ENCODE measurements at places on chromosomes 16 and 17.

- no peak for DNase-seq
Measured at GRCh38 chr17:63760771-63761539, 12.4 kb downstream of the CCDC47 start.

DNA sequence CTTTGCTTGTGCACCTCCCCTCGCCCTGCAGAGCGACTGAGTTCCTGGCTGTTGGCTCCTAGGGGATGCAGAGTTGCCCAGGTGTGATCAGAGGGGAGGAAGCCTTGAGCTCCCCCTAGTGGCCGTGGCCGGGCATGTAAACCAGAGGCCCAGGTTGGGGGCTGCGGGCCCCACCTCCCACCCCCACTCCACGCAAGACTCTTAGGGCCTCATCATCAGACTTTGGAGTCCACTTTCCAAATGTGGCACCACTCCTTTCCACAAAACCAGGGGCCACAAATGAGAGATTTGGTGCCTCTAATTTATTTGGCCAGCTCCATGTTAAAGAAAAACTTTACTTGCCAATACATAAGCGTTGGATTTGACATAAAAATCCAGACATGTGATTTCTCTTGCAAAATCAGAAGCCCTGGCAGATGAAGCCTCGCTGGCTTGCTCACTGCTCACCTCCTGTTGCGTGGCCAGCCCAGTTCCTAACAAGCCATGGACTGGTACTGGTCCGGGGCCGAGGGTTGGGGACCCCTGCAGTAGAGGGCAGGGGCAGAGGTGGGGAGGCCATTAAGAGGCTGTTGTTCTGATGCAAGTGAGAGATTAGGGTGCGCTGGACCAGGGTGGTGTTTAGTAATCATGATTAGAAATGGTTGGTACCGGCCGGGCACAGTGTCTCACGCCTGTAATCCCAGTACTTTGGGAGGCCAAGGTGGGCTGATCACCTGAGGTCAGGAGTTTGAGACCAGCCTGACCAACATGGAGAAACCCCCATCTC is 28.7 kb upstream of the GAS7 start:
- no peak for DNase-seq

DNA sequence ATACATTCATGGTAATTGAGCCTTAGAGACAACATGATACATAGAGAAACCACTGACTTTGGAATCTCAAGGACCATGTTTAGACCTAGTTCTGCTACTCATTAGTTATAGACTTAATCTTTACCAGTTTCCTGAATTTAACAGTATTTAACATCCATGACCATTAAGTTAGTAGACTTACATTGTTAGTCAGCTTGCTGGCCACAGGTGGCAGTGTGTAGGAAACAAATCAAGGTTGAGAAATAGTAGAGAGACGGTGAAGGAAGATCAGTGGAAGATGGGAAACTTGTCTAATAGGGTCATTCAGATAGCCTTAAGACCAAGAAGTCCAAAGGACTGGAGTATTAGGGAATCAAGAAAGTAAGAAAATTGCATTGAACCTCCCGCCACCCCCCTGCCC is 31.0 kb downstream of the OMG start:
- DNase-seq: peak; percentile 29

- no peak for DNase-seq
Measured at GRCh38 chr17:51128076-51128475, 7.4 kb upstream of the SPAG9 start.

DNA sequence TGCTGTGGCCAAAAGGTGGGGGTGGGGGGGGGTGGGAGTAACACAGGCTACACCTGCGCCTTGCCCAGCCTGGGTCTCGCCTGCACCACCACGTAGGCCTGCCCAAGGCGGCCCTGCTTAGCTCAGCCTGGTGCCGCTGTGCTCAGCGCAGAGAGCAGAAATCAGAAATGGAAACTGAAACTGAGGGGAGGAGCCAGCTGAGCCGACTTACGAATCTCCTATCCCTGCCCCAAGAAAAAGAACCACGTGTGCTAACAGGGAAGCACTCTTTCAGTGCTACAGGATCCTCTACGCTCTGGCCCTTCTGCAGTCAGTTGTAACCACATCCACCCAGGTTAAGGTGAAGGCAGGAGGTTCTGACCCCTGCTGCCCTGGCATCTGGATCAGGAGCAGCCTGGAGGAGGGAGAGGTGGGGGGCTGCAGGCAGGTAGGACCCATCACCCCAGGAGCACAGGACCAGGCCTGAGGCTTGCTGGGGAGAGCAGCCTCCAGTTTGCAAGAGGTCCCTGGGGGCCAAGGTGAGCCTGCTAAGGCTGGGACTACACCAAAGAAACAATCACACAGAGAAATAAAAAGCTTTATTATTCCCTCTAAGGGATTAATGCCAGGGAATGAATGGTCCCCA is at the start of gene DHX58:
Gene DHX58 (minus strand): TSS at position 163 of the 625 bp plus-strand sequence. CDS start 822 bp downstream, outside the sequence.
- DNase-seq: peak; percentile 96

DNA sequence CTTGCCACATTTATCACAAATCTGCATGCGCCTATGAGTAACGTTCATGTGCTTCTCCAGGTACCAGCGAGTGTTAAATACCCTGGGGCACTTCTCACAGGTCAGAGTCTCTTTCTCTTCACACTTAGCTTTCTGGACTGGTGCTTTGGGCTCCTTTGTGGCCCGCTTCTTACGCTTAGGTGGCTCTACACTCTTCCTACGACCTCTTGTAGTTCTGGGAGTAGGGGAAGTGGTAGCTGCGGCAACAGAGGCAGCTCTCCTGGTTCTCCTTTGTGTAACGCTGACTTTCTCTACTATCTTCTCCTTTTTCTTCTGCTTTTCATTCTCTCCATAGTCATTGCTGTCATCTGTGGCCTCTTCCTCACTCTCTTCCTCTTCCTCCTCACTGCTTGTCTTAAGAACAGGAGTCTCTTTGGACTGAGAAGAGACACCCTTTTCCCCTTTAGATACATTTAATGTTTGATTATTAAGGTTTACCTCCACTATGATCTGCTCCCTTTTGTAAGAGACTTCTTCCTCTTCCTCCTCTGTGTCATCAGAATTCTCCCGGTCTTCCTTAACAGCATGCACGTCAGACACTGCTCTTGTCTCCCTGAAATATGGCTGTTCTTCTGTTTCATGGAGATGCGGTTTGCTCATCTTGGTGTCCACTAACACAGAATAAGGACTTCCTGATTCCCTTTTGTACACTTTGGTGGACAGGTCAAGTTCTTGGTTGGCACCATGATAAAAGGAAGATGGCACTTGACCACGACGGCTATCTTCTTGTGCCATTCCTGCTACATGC is 45.0 kb downstream of the ZNF652 start:
- peak; percentile 62 for DNase-seq

DNA sequence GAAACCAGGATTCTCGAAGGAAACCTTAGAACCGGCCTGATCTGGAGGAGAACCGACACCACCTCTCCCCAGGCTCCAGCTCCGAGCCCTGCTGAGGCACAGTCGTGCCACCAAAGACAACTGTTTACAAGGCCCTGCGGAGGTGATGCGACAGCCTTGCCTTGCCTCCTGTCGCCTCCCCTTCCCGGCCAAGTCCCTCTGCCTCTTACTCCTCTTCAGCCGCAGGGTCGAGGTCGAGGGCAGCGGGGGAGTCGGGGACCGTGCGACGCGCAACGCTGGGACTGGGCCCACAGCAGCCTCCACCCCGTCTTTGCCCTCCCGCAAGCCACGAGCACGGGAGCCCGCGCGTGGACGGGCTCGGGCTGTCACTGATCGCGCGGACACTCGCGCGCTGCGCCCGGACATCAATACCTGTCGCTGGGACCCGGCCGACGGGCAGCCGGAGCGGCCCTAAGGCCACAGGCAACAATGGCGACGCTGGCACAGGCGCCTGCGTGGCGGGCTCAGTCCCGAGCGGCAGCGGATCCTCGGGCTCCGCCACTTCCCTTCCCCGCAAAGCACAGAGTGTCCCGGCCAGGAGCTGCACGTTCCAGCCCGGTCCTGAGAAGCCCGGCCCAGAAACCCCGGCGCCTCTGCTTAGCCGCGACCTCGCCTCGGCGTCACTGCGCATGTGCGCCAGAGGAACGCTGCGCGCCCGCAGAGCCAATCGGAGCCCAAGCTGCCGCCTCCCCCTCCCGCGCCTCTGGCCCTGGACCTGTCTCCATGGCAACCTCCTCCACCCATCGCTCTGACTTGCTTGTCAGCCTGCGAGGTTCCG is at the start of gene ZNF287:
Gene ZNF287 (minus strand): TSS at position 664 of the 817 bp plus-strand sequence. CDS start 1,473 bp downstream, outside the sequence.
- no peak for DNase-seq

- DNase-seq: no peak
Measured at GRCh38 chr17:36851250-36851649, 86.0 kb upstream of the LHX1 start.

DNA sequence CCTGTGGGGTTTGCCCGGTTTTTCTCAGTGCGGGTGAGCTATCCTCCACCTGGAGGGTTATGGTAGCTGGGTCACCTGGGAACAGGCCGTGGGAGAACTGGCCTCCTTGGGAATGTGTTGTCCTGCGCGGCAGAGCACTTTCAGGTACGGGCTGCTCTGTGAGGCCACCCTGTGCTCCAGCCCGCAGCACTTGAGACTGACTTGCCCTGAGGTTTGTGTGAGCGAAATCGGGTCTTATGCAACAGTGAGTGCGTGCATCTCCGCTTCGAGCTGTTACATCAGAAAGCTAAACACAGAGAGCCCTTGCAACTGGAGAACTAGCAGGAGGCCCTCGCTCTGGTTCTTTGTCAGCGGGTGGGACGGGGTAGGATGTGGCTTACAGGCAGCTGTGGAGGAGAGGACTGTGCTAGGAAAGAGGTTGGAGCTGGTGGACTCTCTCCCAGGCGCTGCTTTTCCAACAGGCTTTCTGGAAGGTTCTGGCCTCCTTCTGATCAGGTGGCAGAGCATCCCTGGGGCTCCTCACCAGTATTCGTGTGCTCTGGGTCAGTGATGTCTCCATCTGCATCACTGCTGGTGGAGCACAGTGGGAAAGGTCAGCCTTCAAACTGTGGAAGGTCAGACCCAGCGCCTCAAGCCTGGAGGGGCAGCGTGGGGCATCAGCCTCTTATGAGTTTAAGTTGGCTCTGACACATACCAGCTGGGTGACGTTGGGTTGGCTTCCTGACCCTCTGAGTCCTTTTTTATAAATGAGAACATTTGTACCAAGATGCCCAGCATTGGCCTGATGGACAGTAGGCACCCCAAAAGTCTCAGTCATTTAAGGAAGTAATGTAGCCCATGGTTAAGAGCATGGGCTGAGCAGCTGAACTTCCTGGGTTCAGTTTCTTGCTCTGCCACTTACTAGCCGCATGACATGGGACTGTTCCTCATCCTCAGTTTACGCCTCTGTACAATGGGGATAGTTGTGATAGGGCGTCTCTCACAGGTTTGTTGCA is 76.3 kb downstream of the KSR1 start:
- peak; percentile 93 for DNase-seq

DNA sequence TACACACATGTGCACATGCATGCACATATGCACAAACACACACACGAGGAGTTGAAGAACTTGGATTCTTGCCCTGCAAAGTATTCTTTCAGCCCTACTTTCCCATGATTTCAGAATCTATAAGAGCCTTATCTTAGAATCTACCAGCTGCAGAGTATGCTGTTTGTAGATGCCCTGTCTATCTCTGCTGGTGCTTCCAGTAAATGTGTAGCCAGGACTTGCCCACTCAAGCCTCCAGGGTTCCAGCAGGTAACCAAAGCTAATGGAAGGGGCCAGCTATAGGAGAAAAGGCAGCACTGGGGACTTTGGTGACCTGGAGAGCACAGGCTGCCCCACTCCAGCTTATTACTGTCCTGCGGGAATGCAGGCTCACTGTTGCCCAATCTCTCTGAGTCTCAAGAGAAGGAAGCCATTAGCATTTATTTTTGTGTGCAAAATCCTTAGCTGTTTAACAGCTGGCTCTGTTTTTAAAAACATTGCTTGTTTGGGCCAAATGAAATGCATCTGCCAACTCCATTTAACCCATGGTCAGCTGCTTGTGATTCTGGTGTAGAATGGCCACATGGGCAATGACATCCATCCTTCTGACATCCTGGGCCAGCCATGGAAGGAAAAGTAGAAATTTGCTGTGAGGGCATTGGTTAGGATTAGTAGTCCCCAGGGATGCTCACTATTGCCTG is 28.6 kb upstream of the XYLT1 start:
- DNase-seq: no peak

Measured in Kasumi-1 (cell line).